ENCODE measurements at places on chromosomes 16 and 17.

GRCh38 chr16:85869785-85870558, 29.0 kb upstream of the IRF8 start:
- DNase-seq, result no peak

- DNase-seq, result no peak
Observed at GRCh38 chr17:40993839-40994238, at the start of gene KRTAP3-3. Gene KRTAP3-3, minus strand, starts transcription at chr17:40994164. Its CDS starts 67 bp downstream, at chr17:40994097.

- DNase-seq, result no peak
Observed at GRCh38 chr16:27444015-27444414, 42.0 kb downstream of the IL21R start.

DNA sequence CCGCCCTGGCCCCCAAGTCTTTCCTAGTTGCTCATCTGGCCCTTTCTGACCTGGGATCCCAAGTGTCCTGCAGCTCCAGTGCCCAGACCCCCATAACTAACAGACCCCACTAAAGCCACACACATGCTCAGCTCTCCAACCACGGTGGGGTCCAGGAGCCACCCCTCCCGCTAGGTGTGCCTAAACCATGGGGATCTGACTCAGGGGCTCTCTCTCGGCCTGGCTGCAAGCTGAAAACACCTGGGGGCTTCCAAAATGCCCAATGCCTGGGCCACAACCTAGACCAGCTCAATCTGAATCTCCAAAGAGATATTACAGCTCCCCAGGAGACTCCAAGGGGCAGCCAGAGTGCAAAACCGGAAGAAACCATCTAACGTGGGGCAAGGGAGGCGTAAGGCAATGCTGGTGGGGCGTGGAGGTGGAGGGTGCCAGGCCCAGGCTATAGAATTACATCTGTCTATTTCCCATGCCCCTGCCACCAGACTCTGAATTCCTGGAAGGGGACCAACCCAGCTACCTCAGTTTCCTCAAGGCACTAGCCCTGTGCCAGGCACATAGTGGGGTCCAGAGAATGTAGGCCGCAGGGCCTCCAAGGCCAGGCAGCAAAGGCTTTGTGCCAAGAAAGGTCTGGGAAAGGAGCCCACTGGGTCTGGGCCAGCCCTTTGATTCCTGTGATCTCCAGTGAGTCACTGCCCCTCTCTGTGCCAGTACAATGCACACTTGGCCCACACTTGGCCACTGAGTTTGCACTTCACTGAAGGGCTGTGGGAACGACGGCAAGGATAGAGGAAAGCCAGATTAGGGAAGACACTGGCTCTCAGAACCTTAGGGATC, 3.3 kb downstream of the CD2BP2 start:
- DNase-seq, result no peak

GRCh38 chr16:72126429-72126765, 32.8 kb downstream of the DHX38 start:
- DNase-seq, result no peak
